ENCODE measurements at places on chromosomes 13 and 19.

GRCh38 chr13:114089751-114090400, 42.5 kb downstream of the RASA3 start:
- no peak for DNase-seq

DNA sequence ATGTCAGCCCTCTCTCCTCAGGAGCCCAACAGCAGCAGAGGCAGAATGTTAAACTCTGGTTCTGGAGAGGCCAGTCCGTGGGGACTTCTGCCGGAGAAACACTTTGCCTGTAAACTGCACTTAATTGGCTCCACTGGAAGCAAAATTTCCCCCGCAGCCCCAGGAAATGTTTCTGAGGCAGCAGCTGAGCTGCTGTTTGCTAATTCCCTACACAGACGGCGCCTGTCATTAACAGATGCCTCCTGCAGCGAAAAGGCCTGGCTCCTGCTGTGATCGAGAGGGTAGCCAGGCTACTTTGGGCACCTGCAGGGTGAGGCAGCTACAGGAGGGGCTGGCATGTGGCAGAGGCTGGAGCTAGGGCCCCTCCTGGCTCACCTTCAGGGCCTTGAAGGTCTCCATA, 5.2 kb upstream of the TM6SF2 start:
- DNase-seq, result no peak

GRCh38 chr13:86758116-86758515, 913.1 kb upstream of the SLITRK5 start:
- no peak for DNase-seq

GRCh38 chr13:38210928-38211596, 138.6 kb upstream of the UFM1 start:
- no peak for DNase-seq

GRCh38 chr13:29878101-29878500, 27.7 kb upstream of the UBL3 start:
- no peak for DNase-seq

DNA sequence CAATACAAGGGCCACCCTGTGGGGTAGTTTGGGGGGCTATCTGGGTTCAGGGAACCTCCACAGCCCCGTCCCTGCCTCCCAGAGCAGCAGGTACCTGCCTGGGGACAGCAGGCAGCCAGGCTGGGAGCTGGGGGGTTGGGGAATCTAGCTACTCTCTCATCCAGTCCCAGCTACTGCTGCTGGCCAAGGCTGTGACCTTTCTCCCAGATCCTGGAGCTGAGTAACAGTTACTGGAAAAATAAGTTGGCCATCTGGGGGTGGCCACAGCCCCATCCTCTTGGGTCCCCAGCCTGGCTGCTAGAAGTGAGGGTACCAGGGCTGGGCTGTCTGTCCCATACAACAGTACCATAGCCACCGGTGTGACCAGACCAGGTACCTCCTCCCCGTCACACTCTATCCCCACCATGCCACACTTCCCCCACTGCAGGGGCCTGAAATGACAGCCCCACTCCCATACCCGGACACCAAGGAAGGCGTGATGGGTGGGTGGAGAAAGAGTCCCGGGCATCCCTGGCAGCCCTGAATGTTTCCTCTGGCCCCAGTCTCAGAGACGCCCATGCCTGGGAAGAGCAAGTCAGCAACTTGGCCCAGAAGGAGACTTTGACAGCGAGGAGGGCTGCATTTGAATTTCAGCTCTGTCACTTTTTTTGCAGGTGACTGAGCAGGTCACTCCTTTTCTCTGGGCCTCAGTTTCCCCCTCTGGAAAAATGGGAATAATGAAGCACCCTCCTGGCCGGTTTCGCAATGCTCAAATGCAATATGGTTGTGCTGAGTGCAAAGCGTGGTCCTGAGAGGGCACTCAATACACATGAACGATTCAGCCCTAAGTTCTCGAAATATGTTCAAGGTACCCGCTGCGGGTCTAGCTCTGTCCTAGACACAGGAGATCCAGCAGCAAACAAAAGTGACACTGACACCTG, 30.7 kb upstream of the NFIC start:
- DNase-seq, result no peak

GRCh38 chr19:35268536-35269437, at the start of gene USF2:
Gene USF2, plus strand, starts transcription at chr19:35268962. Its CDS starts 140 bp downstream, at chr19:35269102.
- peak; percentile 69 for DNase-seq

DNA sequence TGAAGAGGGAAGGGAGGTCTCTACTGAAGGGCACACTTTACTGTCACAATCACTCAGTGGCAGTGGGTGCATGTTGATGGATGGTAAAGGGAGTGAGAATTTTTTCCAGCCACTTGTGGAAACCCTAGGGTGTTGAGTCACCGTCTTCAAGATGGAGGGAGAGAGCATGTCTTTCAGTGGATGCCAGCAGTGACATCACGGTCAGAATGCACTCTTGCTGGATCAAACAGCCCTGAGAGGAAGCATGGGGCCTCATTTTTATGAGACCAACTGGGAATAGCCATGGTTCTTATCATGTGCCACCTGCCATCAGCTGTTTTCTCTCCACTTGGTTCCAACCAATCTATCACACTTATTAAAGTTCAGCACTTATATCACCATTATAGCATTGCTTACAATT, 182.5 kb downstream of the KCNRG start:
- DNase-seq, result no peak

GRCh38 chr13:27792393-27793218, at the start of gene GSX1:
Gene GSX1, plus strand, starts transcription at chr13:27792483. Its CDS starts 208 bp downstream, at chr13:27792691.
- peak; percentile 40 for DNase-seq

DNA sequence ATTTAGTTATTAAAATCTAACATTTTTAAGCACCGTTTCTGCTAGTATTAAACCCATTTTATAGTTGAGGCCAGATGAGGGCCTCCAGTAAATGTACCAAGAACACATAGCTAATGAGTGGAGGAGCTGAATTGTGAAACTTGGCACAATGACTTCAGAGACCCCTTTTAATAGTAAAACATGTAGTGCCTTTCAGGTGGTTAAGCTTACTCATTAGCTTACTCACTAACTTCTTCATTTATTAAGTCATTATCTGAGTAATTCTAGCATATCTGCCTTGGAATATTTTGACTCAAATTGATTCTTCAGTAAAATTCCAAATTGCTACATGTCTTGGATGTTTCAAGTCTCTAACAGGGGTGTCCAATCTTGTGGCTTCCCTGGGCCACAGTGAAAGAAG, 735.2 kb downstream of the LIG4 start:
- DNase-seq, result no peak

DNA sequence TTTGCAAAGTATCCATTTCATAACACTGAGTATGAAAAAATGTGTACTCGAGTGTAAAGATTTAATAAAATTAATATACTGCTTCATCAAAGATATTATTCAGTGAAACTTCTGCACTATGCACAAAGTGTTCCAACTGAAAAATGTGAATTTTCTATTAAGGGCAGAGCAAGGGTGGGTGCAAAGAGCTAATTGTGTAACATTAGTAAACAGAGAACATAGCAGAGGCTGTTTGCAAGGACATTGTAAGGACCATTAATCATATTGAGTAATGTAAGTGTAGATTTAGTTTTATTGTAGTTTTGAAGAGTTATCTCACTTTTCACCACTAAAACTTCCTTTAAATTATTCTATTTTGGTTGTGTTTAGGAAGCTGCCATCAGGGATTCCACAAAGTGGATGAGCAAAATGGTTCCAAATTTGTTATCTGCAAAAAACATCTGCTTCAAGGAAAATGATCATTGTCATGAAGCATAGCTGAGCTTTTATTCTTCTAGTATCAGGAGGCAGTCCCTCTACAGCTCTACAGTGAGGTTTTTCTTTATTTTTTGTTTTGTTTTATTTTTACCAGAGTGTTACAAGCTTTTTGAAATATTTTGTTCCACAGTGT, 1375.4 kb downstream of the SLITRK1 start:
- no peak for DNase-seq

- no peak for DNase-seq
These were observed 46.1 kb upstream of the TUBGCP3 start for GRCh38 chr13:112634102-112634501.

DNA sequence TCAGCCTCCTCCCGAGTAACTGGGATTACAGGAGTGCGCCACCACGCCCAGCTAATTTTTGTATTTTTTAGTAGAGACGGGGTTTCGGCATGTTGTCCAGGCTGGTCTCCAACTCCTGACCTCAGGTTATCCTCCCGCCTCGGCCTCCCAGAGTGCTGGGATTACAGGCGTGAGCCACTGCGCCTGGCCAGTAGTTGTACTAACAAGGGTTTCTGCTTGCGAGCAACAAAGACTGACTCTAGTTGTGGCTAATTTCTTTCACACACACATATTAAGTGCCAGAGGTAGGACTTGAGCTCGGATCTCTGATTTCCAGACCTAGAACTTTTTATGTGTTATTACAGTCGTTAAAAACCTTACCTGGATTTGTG, 635 bp upstream of the PCCA start:
- DNase-seq, result no peak

Data from activated naive CD4-positive, alpha-beta T cell treated with anti-CD3 and anti-CD28 coated beads, Interleukin-2, amount 50 U/mL, for 16 hours (primary cell).